ENCODE measurements at places on chromosomes 11 and 22.

- DNase-seq = no peak
Measured at GRCh38 chr22:35960854-35961253, 67.8 kb downstream of the RBFOX2 start.

DNA sequence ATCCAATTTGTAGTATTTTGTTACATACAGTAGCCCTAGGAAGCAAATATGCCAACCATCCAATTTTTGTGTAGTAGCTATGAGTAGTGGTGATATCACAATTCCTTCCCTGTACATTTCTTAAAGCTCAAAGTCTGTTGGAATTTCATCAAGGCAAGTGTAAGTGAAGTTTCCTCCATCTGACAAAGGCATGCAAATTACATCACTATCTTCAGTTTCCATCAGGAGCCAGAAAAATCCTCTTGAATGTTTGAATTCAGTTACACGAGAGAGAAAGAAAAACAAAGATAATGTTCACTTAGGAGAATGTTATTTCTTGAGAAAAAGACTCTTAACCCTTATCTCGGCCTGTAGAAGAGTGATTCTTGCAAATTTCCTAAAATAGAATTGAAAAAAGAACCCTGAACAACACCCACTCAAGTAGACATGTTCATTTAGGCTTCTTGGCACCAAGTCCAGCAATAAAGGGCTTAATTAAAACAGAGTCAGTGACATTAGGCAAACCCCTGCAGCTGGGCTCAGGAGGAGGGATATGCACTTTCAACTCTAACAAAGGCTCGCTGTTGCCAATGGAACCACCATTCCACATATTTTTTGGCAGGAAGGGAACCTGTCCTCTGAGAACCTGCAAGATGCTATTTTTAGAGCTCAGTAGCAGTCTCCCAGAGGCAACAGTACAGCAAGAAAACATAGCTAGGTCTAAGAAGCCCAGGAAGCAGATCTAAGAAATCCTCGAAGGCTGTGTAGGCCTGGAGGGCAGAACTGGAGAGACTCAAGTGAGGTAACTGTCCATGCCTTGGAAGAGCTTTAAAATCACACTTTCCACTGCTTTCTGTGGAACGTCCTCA, 144.6 kb downstream of the CCDC81 start:
- peak; percentile 88 for DNase-seq

- peak; percentile 24 for DNase-seq
Measured at GRCh38 chr11:17985517-17985916, 27.3 kb downstream of the SERGEF start.

DNA sequence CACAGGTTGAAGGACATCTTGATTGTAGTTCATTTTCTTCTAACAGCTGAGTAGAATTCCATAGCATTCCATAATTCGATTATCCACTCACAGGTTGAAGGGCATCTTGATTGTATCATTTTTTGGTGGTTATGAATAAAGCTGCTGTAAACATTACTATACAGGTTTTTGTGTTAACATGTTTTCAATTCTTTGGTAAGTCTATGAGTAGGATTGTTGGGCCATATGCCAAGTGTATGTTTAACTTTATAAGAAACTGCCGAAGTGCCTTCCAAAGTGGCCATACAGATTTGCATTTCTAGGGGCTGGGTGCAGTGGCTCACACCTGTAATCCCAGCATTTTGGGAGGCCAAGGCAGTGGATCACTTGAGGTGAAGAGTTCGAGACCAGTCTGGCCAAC, 44.6 kb downstream of the ANKRD42 start:
- no peak for DNase-seq

DNA sequence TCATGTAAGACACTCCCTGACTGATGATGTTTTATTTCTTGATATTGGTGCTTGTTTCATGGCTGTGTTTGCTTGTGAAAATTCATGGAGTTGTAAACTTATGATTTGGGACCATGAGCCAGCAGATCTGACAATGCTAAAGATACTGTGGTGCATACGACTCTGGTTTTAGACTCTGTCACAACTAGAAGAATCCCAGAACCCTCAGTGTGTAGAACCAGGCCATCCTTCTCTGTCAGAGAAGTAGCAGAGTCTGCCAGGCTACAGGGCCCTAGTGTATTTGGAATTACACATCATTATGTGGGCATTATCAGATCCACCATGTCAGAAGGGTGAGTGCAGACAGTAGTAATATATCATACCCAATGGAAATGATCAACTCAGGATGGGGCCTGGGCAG, 209.8 kb upstream of the POU2AF2 start:
- DNase-seq = no peak

GRCh38 chr11:79950172-79950571, 509.3 kb upstream of the TENM4 start:
- DNase-seq = no peak

DNA sequence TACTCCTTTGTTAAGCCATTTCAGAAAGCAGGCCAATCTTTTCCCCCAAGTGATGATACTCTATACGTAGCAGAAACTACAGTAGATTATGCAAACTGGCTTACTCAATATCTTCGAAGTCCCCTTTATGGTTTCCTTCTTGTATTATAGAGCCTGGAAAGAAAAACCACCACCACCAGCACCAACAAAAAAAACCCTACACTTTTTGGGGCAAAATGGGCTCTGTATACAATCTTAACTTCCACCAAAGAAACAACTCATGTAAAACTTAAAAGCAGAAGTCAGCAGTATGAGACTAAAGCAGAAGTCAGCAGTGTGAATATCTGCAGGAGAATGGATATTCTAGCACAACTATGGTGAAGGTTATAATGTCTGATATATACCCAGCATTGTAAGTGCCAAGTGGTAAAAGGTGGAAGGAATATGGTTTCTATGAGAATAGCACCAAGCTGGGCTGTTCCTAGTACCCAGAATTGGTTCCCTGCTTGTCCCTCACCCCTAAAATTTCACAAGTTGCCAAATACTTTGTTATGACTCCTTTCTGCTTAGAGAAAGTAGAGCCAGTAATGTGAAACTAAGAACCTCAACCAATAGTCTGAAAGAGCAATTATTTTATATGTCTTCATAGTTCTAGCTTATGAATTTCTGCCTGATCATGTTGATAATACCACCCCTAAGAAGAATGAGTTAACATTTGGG, 252.1 kb downstream of the SBF2 start:
- no peak for DNase-seq

DNA sequence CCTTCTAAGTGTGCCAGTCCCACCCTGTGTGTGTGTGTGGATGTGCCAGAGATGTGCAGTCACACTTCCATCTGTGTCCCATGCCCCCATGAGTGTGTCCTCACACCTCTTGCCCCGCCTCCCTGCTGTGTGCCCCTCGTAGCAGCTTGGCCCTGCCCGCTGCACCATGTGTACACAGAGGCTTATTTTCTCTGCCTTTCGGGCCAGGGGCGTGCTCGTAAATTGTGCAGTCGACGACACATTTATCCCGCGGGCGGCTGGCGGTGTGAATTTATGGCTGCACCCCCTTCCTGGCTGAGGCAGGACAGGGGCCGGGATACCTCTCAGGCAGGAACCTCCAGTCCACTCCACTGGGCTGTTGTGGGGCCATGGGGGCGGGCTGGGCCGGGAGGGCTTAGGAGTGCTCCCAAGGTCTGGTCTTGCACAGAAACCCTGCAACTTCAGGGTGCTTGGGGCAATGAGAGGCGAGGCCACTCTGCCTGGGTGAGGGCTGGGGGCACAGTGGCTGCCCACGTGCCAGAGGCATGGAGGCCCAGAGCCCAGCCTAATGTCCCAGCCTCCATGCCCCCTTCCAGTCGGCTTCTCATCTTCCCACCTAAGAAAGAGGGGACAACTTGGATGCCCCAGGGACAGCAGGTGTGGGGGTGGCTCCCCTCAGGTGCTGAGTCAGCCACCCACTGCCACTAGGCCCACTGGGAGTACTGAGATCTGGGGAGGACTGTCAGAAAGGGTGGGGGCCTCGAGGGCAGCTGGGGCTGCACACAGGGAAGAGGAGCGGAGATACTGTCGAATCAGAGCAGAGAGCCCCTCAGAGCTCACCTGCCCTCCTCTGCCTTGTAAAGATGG, 12.5 kb downstream of the GP1BB start:
- DNase-seq = no peak

DNA sequence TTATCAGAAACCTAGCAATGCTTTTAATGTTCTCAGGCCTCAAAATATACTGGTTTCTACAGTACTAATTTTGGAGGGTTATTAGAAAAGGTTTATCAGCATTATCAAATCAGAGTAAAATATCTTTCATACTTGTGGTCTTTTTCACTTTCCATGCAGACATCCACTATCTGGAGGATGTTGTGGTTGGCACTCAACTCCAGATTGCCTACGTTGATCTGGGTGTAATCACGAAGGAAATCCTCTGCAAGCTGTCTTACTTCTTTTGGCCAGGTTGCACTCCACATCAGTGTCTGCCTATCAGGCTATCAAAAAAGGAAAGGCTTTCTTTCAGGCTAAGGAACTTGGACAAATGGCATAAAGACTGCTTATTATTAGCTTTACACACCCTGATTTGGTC, 11.6 kb downstream of the DDX17 start:
- peak; percentile 39 for DNase-seq

DNA sequence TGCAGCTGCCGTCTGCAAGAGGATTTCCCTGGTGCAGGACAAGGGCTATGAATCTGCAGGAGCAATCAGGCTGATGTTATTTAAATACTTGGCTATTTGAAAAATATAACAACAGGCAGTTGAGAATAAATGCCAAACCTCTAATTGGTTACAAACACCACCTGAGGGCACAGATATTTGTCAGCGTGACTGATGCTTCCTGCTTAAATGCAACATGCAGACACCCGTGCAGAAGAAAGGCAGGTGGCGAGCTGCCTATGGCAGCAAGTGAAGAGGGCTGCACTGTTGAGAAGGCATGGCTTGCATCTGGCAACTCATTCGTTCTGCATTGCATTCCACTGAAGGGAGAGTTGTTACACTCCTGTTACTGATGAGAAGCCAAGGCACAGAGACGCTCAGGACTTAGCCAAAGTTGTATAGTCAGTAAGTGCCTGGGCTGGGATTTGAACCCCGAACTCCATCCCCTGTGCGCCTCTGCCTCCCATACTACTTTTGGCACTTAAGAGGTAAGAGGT, 350.6 kb downstream of the TENM4 start:
- DNase-seq = no peak

GRCh38 chr22:22813126-22814075, 74.2 kb upstream of the IGLL5 start:
- no peak for DNase-seq

Data from fibroblast of upper back skin (primary cell).